ENCODE measurements at places on chromosomes 5 and 9.

GRCh38 chr9:132192728-132193127 is 30.9 kb downstream of the NTNG2 start:
- DNase-seq = no peak

DNA sequence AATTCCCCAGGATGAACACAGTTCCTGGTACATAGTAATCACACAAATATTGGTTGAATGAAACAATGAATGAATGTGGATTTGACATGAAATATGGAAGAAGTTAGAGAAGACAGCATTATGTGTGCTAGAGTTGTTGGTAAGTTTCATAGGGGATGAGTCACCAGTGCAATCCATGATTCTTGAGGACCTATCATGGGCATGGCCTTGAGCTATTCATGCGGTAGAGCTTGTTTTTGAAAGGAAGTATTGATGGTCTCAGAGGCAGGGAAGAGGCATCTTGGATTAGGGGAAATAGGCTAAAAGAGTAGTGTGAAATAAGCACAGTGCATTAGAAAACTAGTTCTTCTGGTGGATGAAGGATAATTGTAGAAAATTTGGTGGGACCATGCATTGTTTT is 22.1 kb downstream of the SPATA31D1 start:
- no peak for DNase-seq

GRCh38 chr9:81490605-81491331 is 198.6 kb downstream of the TLE1 start:
- DNase-seq = no peak

DNA sequence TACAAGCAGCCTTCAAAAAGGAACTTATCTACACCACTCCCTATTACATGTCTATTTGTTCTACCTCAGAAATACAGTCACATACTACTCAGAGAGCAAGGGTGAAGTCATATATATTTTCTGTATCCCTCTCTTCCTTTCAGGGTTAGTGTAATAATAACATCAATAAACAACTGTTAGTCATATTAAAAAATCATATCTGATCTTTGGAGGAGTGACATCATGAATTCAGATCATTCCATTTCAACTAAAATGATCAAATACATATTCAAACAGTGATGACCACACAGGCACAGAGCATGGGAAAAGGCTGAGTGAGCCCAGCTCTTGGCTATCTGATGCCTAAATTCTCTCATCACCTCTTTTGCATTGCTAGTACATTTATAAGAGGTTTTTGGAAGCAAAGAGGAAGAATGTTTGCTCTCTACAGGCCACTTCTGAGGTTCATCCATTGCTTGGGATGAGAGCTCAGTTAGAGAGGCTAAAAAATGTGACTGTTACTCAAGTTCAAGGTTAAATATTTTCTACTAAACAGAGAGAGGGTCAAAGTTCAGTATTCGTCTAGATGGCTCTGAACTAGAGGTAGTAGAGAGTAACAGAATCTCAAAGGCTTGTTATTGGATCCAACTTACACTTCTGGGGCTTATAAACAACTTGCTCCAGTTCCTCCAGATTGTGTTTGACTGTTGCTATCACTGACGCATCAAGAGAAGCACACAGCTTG is 39.0 kb downstream of the RIGI start:
- no peak for DNase-seq

DNA sequence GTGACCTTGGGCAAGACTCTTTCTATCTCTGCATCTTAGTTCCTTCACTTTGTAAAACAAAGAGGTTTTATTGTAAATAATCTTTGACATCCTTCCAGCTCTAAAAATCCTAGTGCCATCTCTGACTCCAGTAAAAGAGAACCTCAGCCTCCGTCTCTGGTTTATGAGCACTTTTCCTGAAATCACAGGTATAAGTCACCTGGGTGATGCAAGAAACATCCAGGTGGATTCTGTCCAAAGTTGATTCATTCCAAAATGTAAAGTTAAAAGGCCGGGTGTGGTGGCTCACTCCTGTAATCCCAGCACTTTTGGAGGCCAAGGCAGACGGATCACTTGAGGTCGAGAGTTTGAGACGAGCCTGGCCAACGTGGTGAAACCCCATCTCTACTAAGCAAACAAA is 21.1 kb upstream of the UBAP2 start:
- no peak for DNase-seq

DNA sequence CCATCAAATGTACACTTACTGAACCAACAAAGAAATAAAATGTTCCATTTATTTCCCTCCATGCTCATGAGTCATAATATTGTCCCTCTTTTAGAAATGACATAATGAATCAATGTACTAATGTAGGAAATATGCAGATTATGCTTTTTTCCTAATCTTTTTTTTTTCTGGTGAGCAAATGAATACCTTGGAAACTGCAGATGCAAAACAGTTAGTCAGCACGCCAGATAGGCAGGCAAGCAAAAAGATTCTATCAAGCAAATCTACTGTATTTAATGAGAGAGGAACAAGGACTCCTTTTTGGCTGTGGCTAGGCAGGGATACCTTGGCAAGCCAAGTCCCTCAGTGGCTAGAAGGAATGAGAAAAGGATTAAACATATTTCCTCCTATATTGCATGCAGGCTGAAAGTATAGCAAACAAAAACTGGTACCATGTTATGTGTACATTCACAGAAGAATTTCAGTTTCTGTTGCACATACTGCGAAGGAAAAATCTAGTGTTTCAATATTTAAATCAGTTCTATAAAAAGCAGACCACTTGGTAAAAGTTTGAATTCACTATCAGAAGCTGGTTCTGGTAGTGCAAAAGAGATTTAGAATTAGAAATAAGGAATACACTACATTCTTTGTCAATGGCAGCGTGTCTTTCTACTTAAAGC is 605.4 kb downstream of the TLE1 start:
- peak; percentile 33 for DNase-seq

GRCh38 chr9:87894998-87895625 is 12.4 kb downstream of the SPATA31E1 start:
- DNase-seq = no peak

GRCh38 chr5:39100851-39101396 is 26.7 kb upstream of the RICTOR start:
- peak; percentile 74 for DNase-seq

DNA sequence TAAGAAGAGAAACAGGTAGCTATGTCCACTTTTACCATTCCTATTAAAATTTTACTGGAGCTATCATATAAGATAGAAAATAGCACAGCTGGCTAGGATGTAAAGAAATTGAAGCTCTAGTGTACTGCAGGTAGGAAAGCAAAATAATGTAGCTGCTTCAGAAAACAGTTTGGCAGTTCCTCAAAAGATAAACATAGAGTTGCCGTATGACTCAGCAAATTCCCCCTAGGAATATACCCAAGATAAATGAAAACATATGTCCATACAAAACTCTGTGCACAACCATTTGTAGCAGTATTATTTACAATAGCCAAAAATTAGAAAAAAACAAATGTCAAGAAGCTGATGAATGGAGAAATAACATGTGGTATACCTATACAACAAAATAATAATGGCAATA is 64.6 kb upstream of the SHISAL2B start:
- DNase-seq = peak; percentile 17

GRCh38 chr5:121399879-121400278 is 451.8 kb upstream of the FTMT start:
- DNase-seq = no peak

DNA sequence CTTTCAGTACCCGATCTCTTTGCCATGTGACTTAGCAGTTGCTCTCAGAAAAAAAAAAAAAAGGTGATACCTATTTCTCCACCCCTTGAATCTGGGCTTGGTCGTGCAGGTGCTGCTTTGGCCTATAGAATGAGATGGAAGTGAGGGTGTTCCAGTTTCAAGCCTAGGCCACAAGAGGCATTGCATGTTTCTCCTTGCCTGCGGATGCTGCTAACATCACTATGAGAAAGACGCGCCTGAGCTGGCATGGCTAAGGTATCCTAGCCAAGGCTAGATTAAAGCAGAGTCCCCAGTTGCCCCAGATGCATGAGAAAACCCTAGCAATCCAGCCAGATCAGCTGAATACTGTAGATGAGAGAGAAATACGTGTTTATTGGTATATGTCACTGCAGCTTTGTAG is 14.7 kb upstream of the CSF1R start:
- no peak for DNase-seq

DNA sequence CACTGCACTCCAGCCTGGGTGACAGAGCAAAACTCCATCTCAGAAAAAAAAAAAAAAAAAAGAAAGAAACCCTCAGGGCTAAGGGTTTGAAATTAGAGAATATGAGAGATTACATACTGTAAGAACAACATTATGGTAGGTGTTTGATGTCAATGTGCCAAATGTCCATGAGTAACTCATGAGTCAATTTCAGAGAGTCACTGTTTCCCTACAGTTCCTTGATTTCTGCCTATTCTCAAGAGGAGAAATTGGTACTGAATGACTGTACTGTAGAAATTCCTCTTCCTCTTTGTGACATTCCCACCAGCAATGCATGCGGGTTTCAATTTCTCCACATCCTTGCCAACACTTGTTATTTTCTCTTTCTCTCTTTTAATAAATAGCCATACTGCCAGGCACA is 35.2 kb downstream of the MARVELD2 start:
- DNase-seq = peak; percentile 34

GRCh38 chr9:131676431-131676972 is 63.4 kb downstream of the RAPGEF1 start:
- DNase-seq = no peak

DNA sequence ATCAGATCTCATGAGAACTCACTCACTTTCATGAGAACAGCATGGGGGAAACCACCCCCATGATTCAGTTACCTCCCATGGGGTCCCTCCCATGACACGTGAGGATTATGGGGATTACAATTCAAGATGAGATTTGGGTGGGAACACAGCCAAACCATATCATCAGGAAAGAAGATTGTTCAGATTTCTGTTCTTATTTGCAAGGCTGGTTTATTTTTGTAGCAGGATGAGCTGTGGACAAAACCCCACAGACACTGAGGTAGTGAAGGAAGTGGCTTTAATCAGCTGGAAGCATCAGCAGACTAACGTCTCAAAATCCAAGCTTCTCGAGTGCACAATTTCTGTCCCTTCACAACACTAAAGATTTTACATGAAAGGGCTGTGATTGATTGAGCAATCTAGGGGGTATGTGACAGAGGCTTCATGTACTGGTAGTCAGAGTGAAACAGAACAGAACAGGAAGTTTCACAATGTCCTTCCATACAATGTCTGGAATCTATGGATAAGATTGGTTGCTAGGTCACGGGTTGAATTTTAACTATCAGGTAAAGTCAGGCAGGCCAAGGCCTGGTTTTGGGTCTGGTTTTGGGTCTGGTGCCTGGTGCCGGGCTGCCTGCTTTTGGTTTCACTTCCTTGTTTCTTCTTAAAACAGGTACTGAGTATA is 91.3 kb upstream of the ZNF366 start:
- peak; percentile 33 for DNase-seq

DNA sequence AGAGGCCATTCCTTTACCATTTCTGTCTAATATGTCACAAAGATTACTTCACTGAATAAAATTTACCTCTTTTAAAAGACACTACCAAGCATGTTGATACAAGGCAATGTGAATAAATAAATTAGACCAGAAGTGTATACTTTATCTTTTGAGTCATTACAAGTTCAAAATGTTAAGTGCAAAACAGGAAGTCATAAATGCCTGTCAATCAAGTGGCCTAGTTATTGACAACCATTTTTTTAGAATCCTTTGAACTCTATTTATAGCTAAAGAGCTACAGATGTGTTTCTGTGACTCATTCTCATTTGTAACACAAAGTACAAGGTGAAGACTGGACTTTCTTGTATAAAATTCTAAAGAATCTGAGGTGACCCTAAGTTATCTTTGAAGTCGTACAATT is 602.7 kb upstream of the SEMA6A start:
- DNase-seq = no peak

DNA sequence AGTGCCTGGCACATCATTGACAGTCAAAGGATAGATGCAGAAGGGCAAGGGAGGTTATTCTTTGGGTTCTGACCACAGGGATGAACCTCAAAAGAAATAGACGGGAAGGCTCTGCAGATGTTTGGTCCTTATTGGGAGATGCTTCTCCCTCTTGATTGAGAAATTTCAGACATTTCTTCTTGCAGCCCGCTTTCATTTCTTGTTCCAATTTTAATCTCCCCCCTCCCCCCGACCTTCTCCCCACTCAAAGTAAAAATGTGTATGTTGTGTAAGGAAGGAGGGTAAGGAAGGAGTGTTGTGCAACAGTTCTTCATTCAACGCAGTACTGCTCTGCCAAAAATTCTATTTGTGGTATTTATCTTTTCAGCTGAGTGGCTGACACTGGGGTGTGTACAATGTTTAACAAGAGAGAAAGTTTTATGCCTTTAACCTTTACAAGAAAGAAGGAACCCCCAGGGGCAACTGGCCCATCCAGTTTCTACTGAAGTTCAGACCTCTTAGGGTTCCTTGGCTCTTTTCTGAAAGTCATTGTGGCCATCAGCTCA is 46.3 kb upstream of the TNFSF15 start:
- DNase-seq = peak; percentile 93

GRCh38 chr9:99852617-99853016 is 30.9 kb downstream of the NR4A3 start:
- no peak for DNase-seq

DNA sequence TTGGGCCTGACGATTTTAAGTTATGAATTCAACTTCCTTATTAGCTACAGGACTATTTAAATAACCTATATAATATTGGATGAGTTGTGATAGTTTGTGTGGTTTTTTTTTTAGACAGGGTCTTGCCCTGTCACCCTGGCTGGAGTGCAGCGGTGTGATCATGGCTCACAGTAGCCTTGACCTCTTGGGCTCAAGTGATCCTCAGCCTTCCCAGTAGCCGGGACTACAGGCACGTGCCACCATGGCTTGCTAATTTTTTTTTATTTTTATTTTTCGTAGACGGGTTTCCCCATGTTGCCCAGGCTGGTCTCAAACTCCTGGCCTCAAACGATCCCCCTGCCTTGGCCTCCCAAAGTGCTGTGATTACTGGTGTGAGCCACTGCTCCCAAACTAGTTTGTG is 17.6 kb downstream of the SPZ1 start:
- DNase-seq = no peak

GRCh38 chr9:107472581-107473340 is 16.8 kb downstream of the KLF4 start:
- DNase-seq = no peak

- DNase-seq = no peak
Observed at GRCh38 chr5:657570-657969, 35.6 kb downstream of the TPPP start.

DNA sequence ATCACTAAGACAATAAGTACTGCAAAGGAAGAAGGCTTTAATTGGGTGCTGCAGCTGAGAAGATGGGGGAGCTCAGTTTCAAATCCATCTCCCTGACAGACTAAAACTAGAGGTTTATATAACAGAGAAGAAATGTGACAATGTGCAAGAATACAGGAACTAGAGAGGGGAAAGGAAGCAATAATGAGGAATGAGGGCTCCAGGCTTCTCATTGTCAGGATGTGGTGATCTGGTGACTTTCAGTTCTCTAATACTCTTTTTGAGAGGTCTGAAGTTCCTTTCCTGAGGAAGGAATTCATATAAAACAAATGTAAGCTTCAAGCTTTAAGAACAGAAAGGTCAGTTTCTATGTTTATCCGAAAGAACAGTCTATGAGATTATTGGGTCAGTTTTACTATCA is 42.5 kb upstream of the SPATA31E1 start:
- no peak for DNase-seq

Data from fibroblast of skin of left biceps (primary cell).